ENCODE measurements at places on chromosomes 11 and 22.

GRCh38 chr11:61897387-61898246 is 6.3 kb upstream of the FADS3 start:
- peak; percentile 58 for DNase-seq

GRCh38 chr11:117909611-117910382 is 19.4 kb downstream of the TMPRSS13 start:
- DNase-seq, result no peak

DNA sequence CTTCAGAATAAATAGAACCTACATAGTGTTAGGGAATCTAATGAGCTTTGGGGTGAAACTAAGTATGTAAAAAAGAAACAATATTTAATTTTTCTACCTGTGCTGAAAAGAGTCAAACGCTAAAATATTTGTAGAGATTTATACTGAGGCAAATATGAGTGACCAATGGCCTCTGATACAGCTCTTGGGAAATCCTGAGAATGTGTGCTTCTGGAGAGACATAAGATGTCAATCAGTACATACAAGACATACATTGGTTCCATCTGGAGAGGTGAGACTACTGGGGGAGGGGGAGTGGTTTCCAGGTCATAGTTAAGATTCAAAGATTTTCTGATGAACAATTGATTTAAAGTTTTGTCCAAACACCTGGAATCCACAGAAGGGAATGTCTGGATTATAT is 970 bp downstream of the ASRGL1 start:
- DNase-seq, result no peak

DNA sequence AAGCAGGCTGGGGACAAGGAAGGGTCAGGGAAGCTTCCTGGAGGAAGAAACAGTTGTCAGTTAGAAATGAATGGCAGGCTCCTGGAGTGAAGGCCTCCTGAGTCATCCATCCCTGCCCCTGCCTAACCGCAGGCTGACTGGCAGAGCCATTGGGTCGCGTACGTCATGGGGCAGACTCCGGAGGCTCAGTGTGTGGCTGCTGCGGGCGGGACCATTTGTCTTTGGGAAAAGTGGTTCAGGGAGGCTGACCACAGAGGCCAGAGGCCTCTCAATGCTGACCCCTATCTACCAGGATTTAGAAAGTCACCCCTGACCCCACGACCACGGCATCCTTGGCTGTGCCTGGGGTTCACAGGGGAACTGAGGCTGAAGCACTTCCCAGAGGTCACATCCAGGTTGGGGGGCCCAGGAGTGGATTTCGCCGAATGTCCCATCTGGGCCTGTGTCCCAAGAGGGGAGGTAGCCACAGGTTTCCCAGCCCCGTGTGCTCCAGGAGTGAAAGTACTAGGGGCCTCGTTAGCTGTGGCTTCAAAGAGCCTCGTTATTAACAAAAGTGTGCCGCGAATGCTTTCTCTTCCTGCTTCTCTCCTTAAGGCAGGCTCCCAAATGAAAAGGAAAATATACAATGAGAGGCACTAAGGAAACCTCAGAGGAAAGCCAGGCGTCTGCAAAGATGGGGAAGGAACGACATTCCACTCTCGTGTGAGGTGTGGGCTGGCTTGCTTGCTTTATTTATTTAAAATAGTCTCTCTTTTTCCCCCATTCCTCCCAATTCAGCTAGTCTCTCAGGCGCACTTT is 58.9 kb downstream of the FLRT1 start:
- no peak for DNase-seq

DNA sequence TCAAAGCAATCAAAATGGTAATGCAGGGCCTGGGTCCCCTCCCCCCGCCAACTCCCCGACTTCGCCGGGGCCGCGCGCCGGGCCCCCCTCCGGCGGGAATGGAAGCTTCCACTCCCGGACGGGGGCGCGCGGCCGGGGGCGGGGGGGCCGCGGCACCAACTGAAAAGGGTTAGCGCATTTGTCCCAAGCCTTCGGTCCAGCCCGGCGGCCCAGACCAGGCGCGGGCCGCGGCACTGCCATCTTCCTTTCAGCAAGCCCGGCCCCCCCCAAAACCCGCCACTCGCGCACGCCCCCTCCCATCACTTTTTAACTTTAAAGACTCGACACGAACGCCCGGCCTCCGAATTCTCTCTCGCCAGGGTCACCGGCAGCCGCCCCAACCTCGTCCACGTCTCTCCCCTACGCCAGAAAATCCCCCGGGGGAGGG is 2.8 kb downstream of the PHF21B start:
- DNase-seq, result no peak

GRCh38 chr11:132464003-132464342 is 1068.3 kb downstream of the OPCML start:
- no peak for DNase-seq

DNA sequence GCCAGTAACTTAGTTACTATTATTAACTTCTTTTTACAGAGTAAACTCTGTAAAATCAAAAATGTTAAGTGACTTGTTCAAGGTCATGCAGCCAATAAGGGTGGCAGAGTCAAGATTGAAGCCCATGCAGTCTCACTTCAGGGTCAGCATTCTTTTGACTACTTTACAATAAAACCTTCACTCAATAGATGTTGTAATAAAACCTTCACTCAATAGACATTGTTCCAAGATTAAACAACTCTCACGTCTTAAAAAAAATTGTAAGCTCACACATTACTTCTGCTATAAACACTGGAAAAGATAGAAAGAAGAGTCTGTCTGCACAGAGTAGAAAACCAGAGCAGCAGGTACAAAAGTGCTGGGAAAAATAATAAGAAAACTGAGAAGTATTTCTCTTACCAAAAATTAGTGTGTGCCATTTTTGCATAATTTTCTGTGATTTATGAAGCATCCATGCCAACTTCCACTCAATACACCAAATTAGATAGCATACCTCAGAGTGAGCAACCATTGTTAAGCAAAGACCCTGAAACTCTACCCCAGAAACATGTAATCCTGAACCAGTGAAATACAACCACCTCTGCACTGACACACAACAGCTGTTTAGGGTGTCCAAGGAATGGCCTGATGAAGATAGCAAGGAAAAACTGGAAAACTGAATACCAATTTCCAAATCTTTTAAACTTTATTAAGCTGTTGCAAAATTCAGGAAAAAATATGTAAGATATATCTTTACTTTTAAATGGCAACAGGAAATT is 4.9 kb upstream of the SOX6 start:
- no peak for DNase-seq
